Activated effector memory CD4-positive, alpha-beta T cell treated with Interleukin-2 at 50 U/mL for 16 hours (primary cell): ENCODE measurements at places on chromosomes 4 and X.

GRCh38 chr4:98939892-98940298 lies 11.0 kb upstream of the EIF4E start:
- no peak for DNase-seq

DNA sequence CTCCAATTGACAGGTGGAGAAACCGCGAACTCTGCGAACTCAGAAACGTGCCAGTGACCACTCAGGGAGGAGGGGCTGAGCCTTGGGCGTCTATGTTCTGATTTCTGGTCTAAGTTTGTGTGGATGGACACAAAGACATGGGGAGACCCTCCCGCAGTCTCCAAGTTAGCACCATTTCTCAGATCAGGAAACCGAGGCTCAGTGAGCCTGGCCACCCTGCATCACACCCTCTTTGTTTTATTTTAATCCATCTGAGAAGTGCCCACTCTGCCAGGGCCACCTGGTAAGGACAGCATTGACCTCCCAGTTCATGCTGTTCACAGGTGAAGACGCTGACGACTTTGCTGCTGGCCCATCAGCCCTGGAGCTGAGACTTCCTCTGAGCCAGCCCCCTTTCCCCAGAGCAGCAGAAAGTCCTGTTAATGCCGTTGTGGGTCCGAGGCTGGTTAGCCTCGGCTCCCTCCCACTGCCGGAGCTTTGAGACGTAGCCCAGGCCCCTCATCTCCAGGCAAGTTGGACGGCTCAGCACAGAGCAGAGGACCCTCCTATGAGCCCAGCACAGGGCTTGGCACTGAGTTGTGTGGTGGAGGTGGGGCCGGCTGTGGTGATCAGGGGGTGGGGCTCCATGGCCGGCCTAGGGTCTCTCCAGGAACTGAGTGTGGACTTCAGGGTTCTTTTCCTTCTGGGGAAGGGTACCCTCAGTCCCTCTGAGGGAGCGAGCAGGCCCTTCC lies 43.7 kb downstream of the PSAPL1 start:
- no peak for DNase-seq

GRCh38 chr4:3571921-3572320 lies 39.7 kb upstream of the LRPAP1 start:
- no peak for DNase-seq

DNA sequence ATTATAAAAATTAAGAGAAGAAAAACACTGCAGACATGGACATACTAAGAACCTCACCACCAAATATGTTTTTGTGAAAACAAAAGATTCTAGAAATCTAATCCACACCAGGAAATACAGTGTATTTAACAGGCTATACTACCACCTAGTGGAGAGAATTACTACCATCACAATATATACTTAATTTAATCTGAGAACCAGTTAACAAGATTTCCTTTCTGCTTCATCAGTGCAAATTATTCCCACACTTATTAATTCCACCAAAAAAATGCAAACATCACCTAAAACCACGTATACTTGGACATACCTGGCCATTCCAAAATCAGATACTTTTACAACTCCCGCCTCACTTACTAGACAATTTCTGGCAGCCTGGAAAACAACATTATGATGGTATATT lies 7.0 kb upstream of the TXK start:
- DNase-seq: no peak

DNA sequence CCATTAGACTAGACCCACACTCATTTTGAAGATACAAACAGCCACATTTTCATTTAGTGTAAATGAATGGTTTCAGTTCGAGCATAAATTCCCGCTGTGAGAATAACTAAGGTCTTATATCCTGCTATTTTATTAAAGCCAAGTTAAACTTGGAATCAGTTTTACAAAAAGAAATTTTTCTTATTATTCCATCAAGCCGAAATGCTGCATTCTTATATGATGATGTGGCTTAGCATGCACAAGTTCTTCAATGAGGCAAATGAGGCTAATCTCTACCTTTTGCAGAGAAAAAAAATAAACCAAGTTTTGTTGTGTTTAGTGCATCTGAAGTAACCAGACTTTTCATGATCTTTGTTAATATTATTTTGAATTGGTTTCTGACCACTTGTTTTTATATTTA lies 953.9 kb upstream of the PCDH10 start:
- DNase-seq: no peak

GRCh38 chr4:38891051-38891983 lies 23.7 kb downstream of the FAM114A1 start:
- DNase-seq: no peak

DNA sequence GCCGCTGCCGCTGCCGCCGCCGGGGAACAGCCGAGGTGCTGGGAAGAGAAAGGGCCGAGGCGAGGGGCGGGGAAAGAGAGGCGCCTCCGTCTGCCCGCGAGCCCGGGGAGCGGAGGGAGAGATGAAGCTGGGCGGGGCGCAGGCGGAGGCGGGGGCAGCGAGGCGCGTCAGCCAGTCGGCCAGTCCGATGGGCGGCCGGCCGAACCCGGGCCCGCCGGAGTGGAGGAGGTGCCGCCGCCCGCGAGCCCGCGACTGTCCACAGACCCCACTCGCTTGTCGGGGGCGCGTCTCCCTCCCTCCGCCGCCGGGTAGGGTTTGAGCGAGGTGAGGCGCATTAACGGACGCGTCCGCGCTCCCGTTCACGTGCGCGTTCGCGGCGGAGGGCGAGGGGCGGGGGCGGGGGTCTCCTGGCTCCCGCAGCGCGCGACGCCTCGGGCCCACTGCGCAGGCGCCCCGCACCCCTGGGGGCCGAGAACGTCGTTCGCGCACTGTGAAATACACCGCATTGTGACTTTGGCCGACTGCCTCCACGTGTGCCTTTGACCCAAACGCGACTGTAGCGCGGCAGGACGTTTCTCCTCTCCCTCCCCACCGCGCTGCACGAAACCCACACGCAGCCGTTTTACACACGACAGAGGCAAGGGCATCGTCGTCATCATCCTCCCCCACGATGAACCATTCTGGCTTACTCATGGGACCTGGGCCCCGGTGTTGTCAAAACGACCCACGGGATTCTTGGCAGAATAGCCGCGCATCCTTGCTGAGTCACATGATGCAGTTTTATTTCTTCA lies at the start of gene NUDT11:
NUDT11 (minus strand) TSS at position 92 of the 791 bp plus-strand sequence. CDS start 148 bp downstream, outside the sequence.
- DNase-seq: no peak

GRCh38 chr4:15376145-15376544 lies 51.7 kb upstream of the C1QTNF7 start:
- no peak for DNase-seq

DNA sequence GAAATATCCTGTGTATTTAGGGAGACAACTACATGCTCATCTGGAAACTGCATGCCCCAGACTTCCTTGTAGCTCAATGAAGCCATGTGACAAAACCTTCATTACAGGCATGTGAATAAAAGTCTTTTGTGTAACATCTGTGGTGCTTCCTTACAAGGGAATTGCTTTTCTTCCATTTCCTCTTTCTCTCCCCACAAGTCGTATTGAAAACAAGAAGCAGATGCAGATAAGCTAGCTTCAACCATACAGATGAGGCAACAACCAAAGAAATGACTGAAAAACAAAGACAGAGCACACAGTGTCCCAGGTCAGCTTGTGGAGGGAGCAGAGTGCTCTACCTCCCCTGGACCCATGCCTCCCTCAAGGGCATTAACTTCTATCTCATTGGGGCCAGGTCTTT lies 115.8 kb upstream of the INPP4B start:
- no peak for DNase-seq

DNA sequence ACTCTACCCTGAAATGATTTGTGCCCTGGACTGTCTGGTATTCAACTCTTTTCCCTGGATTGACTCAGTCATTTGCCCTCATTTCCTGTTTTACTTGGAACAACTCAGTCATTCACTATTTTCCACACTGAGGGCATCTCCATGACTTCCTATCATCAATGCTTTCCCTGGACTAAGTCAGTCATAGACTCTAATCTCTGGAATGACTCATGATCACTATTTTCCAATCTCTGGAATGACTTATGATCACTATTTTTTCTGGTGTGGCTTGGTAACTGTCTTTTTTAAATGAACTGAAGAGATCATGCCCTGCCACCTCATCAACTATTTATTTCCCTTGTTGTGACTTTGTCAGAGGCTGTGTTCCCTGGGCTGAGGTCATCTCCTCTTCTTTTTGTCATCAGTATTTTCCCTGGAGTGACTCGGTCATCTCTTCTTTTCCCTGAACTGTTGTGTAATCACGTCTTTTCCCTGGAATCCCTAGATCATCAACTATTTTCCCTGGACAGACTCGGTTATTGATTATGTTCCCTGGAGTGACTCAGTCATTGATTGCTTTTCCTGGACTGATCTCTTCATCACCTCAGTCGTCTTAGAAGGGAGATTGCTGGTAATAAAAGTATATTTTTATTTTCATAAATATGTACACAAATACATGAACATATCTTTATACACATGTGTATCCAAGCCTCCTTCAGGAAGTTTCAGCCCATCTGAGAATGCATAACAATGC lies 327.1 kb upstream of the VCX start:
- DNase-seq: no peak

GRCh38 chrX:11960031-11960430 lies 178.2 kb upstream of the FRMPD4 start:
- no peak for DNase-seq

DNA sequence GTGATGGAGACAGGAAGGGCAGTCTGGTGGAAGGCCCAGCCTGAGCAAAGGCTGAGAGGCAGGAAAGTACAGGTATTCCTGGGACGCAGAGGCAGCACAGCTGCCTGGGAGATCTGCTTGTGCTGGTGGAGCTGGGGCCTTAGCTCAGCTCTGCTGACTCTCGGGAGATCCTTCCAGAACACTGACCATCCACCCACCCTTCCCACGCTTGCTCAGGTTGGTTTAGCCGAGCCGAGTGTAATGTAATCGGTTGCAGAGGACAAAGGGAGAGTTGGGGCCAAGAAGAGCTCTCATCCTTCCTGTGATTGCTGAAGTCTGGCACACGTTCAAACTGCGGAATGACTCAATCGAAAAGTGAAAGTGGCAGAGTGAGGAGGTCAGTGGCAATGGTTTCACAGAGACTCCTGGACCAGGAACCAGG lies 43.1 kb upstream of the GPR78 start:
- no peak for DNase-seq

GRCh38 chr4:111178231-111178630 lies 555.4 kb upstream of the PITX2 start:
- DNase-seq: no peak

- no peak for DNase-seq
These were observed 44.6 kb downstream of the C4orf50 start for GRCh38 chr4:5973486-5974220.

GRCh38 chrX:123256378-123256777 lies 72.3 kb downstream of the GRIA3 start:
- DNase-seq: no peak

- DNase-seq: no peak
These were observed 1.9 kb downstream of the HUWE1 start for GRCh38 chrX:53684415-53685192.

- DNase-seq: no peak
These were observed 1999.1 kb upstream of the ADGRL3 start for GRCh38 chr4:59200992-59201391.

- DNase-seq: no peak
These were observed 40.9 kb downstream of the KDM6A start for GRCh38 chrX:44913656-44914531.

GRCh38 chrX:47560179-47560933 lies 649 bp upstream of the ARAF start:
- no peak for DNase-seq

- no peak for DNase-seq
These were observed 175.8 kb upstream of the NPY2R start for GRCh38 chr4:155032521-155033229.

DNA sequence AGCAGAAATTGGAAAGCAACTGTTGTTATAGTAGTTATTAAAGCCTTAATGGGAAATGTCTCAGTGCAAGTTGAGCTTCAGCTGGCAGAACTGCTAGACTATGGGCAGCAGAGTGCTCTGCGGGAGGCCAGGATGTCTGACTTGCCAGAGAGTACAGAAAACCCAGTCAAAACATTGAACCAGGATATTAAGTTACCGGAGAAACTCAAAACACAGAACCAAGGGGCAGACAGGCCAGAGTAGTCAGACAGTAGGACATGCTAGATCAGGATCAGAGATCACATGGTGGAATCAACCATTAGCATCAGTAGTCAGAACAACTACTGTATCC lies 72.9 kb upstream of the TNIP3 start:
- DNase-seq: no peak

- DNase-seq: no peak
These were observed 346.5 kb upstream of the FAT1 start for GRCh38 chr4:187070158-187070557.

- no peak for DNase-seq
These were observed 461.5 kb downstream of the FSTL5 start for GRCh38 chr4:161702287-161702686.

GRCh38 chrX:39476604-39477021 lies 621.1 kb downstream of the BCOR start:
- no peak for DNase-seq

GRCh38 chr4:101191302-101192098 lies 155.8 kb downstream of the PPP3CA start:
- no peak for DNase-seq

- DNase-seq: no peak
These were observed 42.2 kb downstream of the NDNF start for GRCh38 chr4:121030131-121030530.

GRCh38 chr4:62898115-62898514 lies 1511.1 kb downstream of the TECRL start:
- DNase-seq: no peak

DNA sequence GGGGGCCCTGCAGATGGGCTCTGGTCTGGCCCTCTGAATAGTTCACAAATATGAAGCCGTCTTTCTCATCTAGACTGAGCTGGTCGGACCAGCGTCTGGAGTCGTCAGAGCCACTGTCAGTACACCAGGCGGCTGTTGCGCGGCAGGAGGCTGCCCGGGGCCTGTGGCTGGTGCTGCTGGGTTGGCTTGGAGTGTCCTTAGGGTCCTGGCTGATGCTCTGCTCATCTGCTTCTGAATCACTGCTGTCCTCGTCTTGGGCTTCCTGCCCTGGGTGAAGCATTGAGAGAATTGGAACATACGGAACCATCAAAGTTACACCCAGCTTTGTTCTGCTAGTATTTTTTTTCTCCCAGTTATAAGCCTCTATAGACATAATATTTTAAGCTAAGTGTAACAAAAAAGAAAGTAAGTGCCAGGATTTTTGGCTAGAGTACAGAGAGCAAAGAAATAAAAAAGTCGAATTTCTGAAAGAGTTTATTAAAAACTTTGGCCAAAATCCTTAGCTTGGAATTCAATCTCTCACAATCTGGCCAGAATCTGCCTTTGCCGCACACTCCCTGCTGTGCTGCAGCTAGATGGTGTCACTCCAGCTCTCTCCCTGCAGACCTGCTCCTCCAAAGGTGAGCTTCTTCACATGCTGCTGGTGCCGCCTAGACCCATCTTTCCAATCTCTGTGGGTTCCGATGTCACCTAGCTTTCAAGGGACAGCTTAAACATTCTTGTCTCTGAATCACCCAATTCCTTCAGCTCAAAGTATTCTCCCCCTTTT lies 96.2 kb downstream of the CDS1 start:
- no peak for DNase-seq

DNA sequence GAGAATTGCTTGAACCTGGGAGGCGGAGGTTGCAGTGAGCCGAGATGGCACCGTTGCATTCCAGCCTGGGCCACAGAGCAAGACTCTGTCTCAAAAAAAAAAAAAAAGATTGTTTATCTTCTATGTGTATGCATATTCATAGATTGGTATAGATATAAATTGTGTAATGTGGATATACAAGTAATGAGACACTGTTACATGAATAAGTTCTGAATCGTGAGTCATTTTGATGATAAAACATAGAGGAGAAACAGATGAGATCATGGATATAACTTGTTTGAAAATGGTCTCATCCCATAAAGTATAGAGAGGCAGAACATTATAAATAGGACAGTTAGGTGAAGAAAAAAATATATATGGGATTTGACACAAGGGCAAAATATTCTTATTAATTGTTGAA lies 628.0 kb downstream of the IL1RAPL1 start:
- no peak for DNase-seq

- no peak for DNase-seq
These were observed 88.4 kb upstream of the AFF2 start for GRCh38 chrX:148412006-148412405.
